ENCODE measurements at places on chromosomes 7 and 10.

- DNase-seq, result no peak
Measured at GRCh38 chr7:154299736-154300135, 247.5 kb downstream of the DPP6 start.

DNA sequence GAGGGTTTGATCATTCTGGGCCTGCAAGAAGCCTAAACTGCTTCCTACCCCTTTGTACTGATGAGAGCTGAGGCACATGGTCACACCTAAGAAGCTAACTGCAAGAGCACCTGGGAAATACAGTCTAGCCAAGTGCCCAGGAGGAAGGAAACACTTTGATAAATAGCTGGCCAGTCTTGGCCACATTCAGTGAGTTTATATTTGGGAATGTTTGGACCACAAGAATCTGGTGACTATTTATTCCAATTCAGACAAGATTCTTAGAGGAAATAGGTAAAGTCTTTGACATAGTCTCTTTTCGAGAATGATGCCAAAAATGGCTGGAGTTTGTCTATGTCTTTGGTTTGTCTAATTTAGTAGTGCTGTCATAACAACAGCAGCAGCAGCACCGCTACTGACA, 213.6 kb downstream of the KIF20B start:
- DNase-seq, result no peak

GRCh38 chr10:60795465-60796202, 17.4 kb downstream of the CDK1 start:
- no peak for DNase-seq

- no peak for DNase-seq
Measured at GRCh38 chr10:130044067-130045061, 66.3 kb downstream of the C10orf143 start.

DNA sequence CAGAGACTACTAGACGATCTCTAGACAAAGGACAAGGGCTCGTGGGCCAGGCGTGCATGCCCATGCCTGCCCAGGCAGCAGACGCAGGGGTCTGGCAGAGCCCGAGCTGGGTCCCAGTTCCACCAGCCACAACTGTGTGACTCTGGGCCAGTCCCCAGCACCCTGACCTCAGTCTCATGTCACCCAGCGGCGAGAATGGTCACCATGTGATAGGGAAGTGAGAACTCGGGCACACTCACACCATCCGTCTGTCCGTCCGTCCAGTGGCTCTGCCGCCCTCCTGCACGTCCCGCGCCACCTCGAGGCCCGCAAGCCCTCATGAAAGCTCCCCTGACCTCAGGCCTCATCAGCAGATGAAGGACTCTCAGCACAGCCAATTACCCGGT, 280.0 kb downstream of the ELFN1 start:
- DNase-seq, result no peak

DNA sequence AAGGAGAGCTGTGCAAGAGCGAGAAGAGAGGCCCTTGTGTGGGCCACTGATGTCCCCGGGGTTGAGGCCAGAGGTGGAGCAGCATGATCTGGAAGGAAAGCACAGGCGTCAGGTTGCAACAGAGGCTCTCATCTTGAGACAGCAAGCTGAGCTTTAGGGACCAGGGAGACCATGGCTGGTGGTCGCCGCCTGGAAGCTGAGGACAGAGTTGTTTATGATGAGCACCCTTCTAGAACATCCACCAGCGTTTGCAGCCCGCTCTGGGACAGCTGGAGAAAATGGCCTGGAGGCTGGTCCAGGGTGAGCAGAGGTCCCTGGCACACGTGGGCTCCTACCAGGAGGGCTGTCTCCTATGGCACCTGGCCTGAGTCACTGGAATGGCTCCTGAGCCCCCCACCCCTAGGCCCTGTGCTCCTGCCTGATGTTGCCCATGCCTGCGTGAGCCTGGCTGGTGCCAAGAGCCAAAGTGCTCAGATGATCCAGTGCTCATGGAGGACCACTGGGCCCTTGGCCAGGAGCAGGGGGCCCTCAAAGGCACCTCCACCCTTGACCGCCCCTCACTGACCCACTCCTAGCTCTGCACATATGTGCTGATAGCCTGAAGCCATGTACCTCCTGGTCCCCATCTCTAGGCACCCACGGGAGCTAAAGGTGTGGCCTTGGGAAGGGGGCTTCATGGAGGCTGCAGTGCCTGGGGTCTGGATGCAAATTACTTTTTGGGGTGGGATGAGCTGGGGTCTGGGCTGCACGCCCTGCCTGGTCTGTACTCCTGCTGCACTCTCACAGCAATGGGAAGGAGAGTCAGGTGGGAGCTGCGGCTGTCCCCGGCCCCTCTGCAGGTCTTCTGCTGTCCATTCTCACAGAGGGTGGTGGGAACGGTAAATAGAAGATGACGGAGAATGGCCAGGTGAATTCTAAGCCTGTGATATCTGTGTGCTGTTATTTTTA, 40.1 kb upstream of the RET start:
- DNase-seq, result no peak

- no peak for DNase-seq
Measured at GRCh38 chr7:155992538-155992937, 180.3 kb upstream of the SHH start.

GRCh38 chr7:55185321-55185802, 166.5 kb downstream of the EGFR start:
- DNase-seq, result no peak

- no peak for DNase-seq
Measured at GRCh38 chr10:61623161-61623560, 39.6 kb upstream of the CABCOCO1 start.

- no peak for DNase-seq
Measured at GRCh38 chr10:71804077-71804476, 30.8 kb upstream of the VSIR start.

GRCh38 chr7:18597754-18598153, 102.2 kb downstream of the HDAC9 start:
- DNase-seq, result no peak

- DNase-seq, result no peak
Measured at GRCh38 chr10:47158116-47159071, 141.6 kb upstream of the GDF10 start.

DNA sequence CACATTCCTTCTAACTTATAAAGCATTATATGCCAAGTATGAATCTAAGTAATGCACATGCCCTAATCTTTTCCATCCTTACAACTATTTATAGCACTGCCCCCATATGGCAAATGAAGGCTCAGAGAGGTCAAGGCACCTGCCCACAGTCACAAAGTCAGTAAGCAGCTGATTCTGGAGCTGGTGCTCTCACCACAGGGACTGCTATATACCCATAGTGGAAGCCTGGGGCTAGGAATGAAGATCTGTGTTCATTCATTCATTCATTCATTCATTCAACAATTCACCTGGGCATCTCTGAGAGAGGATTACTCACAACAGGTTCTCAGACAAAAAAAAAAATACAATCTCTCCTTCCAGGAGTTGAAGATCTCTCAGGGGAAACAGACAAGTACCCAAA, 213.4 kb downstream of the KCNMA1 start:
- no peak for DNase-seq

DNA sequence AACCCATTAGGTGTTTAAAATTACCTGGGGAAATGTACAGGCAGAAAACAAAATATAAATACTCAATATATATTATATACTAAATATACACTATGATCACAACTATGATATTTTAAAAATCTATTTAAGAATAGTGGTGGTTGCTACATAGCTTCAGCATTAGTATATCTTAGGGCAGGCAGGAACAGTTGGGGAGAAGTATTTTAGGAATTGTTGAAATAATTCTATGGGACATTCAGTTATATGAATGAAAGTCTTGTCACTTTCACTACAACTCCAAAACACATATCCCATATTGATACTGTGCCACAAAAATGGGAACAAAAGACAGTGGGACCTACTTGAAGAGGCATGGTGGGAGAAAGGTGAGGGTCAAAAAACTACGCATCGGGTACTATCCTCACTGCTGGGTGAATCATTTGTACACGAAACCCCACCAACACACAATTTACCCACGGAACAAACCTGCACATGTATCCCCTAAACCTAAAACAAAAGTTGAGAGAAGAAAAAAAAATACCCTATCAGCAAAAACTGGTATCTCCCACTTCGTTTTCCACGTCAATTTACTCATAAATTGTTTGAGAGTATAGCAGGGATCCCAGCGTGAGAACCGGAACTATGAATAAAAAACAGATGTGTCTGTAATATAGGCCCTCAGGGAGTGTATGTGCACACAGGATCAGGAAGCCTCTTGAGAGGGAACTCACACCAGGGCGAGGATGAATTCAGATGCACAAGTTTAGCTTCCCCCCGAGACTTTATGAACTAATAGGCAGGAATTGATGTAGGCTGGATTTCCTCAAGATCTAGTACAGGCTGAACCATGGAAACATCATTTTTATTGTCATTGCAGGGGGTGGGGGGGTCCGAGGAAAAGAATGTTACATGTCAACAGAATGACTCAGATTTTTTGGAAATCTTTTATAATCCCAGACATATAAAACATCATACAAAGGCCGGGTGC, 16.2 kb downstream of the SLC16A12 start:
- no peak for DNase-seq

GRCh38 chr10:89153971-89154370, 53.1 kb downstream of the CH25H start:
- no peak for DNase-seq

- peak; percentile 20 for DNase-seq
Measured at GRCh38 chr10:45514291-45515270, 140.6 kb downstream of the ALOX5 start.

DNA sequence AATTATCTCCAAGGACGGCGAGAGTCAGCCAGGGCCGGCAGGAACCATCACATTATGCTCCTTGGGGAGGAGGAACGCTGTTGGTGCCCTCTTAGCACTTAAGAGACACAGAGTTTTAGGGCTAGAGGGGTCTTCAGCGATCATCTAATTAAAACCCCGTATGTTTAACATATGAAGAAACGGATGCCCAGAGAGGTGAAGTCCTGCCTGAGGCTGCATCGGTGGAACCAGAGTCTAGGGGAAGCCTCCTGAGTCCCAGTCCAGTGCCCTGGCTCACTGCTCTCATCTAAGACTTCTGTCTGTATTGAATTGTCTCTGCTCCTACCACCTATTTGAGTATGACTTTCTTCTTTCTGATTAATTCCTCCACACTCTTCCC, 688 bp upstream of the ABCB4 start:
- DNase-seq, result no peak

DNA sequence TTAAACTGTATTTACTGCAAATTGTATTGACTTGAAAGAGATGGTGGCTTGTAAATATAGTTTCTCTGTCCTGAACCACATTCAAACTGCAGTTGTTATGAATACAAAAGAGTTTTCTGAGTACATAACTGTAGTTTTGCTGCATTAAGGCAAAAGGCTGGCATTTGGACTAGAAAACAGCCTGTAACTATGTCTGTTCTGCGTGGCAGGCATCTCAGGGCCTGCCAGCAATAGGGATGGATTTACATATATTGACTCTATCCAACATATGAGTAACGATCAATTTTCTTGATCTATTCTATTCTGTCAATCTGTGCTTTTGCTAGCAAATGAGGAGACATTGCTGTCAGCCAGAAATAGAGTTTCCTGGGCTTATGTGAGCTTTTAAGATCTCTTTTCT, 174.6 kb downstream of the TMEM26 start:
- DNase-seq, result no peak

- DNase-seq, result no peak
Measured at GRCh38 chr7:99090771-99091542, 53.0 kb downstream of the SMURF1 start.

DNA sequence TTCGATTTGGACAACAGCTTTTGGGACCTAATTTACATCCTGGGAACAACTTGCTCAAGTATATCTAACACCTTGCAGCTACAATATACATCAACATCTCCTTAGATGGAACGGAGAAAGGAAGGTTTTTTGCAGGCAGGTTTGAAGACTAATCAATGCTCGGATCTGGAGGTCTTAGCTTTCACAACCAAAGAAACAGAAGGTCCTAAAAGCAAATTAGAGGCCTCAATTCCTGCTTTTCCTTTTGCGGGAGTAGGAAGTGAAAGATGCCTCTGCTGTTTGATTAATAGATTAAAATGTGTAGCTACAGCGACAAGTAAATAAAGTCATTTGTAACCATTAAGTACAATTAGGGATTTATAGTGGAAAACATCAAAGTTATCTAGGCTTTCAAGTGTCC, 3.7 kb upstream of the SP8 start:
- no peak for DNase-seq

DNA sequence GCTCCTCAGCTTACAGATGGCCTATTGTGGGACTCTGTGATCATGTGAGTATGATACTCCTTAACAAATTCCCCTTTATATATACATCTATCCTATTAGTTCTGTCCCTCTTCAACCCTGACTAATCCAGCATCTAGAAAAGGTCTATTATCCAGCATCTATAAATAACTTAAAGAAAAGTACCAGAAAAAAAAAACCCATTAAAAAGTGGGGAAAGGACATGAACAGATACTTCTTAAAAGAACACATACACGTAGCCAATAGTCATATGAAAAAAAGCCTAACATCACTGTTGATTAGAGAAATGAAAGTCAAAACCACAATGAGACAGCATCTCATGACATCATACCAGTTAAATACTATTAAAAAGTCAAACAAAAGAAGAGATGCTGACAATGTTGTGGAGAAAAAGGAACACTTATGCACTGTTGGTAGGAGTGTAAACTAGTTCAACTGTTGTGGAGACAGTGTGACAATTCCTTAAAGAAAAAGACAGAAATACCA, 549.5 kb upstream of the GRM3 start:
- no peak for DNase-seq

- no peak for DNase-seq
Measured at GRCh38 chr10:121326905-121327304, 271.3 kb downstream of the FGFR2 start.
